IPS DF 19.7 (cell line): ENCODE measurements at places on chromosomes 7 and 10.
A peak's percentile ranks its signal among the peaks of the same experiment; 100 is the strongest.

GRCh38 chr10:64760371-64760770 lies 1239.2 kb downstream of the REEP3 start:
- no peak for DNase-seq

DNA sequence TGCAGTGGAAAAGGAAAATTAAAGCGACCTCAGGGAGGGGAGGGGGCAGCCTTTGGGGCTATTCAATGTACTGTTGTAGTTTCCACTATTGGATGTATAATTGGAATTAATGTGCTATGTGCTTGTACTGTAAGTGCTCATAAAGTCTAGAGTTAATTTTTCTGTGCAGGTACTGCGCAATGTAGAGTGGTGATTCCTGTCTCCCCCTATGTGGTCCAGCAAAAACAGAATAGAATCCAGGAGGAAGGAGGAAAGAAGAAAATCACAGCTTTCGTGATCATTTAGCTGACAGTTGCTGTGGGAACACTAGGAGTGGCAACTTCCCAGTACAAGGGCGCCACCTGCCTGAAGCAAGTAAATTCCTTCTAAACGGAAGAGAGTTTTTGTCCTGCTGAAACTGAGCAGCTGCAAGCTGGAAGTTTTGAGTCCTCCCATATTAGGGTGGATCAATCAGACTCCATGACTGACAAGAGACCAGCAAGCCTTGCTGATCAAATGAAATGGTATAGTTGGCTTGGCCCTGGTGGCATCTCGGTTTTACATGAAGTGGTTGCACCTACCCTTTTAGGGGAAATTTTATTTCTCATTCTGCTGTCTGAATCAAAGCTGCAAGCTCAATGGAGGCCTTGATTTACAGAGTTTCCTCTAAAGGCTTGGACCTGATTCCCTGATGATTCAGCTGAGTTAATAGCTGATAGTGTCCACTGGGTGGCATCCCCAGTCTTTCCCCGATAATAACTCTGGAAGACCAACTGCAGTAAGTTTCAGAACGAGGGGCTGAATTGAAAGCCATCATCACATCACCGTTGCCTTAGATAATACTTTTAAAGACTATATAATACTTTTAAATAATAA lies 299.8 kb downstream of the HGF start:
- DNase-seq: peak; percentile 67

GRCh38 chr10:8055420-8056349 lies 1.2 kb downstream of the GATA3 start:
- no peak for DNase-seq

DNA sequence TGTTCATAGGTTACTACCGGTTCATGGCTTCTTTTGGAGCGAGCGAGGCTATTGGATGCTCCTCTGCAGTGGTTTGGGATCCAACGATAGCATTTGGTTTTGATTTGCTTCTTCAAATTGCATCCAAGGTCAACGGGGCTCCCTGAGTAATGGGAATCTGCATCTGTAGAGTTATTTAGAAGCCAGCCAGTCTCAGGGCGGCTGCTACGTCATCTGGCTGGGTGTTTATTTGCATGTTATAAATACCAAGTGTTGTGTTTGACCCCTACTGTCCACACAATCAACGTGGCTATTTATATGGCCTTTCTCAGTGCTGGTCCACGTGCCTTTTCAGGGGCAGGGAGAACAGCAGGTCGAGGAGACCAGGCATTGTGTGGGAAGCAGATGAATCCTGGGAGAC lies 137.7 kb downstream of the PRPF18 start:
- no peak for DNase-seq

GRCh38 chr10:78706726-78707540 lies 361.8 kb upstream of the ZMIZ1 start:
- no peak for DNase-seq

- no peak for DNase-seq
These were observed 52.5 kb downstream of the GPR37 start for GRCh38 chr7:124713086-124713485.

GRCh38 chr7:120041798-120042197 lies 231.2 kb upstream of the KCND2 start:
- DNase-seq: no peak

DNA sequence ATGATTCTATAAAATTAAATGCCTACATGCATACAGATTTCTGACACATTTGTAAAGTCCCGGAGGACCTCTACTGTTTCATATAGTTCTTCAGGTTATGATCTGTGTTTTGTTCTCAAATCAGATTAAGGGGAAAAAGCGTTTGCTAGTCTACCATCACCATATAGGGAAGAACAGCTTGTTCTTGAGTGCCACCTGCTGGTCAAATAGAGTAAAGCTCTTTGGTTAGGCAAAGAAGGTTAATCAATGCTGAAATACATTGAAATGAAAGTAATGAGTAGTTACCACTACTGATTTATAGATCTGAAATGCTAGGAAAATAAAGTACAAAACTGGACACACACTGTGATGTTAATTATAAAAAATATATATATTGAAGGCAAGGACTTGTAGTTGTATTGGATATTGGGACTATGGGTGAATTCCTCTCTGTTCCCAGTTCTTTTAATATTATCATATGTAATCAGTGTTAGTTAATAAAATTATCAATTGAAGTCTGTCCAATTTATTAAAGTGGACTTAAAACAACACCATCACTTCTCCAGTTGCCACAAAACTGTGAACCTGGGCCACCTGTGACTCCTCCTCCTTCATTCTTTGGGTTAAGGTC lies 72.6 kb upstream of the PDLIM1 start:
- no peak for DNase-seq

DNA sequence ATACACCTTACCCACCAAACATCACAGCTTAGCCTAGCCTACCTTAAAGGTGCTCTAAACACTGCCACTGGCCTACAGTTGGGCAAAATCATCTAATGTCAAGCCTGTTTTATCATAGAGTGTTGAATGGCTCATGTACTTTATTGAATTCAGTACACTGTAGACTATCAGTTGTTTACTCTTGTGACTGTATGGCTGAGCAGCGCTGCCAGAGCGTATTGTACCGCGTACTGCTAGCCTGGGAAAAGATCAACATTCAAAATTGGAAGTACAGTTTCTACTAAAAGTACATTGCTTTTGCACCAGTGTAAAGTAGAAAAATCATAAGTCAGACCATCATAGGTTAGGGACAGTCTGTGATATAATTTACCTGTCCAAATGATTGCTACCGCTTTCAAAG lies 226.8 kb downstream of the PRPF18 start:
- DNase-seq: no peak

DNA sequence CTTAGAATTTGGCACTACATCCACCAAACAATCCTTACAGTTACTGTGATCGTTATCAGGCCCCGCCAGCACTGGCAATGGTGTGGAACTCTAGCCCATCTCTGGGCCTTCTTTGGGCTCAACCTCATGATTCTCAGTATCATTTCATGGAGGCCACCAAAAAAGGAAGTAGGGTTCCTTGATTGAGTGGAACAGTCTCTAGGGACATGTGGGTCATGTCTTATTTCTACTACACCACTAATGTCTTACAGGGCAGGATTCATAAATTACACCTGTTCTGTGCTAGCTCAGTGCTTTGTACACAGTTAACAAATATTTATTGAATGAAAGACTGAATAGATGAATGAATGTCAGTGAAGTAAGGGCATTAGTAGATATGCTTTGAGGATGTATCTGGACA lies 53.9 kb downstream of the AP3M1 start:
- no peak for DNase-seq

DNA sequence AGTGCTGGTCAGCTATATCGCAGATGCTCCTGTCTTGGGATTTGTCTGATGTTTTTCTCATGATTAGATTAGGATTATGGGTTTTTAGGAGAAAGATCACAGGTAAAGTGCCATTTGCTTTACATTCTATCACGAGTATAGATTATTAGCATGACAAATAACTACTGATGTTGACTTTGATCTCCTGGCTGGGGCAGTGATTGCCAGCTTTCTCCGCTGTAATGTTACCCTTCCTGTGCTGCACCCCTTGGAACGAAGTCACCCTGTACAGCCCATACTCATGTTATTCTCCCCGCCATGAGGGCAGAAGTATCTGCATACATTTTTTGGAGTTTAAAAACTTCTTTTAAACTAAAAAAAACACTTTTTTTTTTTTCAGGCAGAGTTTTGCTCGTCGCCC lies 10.8 kb upstream of the CLDN4 start:
- no peak for DNase-seq

DNA sequence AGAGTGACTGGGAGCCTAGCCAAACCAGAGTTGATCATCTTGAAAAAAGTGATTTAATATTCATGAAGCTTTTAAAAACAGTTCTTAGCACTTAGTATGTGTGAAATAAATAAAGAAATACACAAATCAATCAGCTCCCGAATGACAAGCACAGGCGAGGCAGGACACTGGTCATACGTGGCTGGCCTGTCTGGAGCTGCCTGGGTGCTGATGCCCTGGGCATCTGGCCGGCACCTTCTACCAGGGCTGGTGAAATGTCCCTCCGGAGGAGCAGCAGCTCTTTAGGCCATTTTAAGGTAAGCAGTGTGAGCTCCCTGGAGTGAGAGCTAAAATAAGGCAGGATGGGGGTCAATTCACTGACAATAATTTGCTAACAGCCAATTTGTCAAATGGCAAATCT lies 23.7 kb downstream of the IL15RA start:
- no peak for DNase-seq

GRCh38 chr10:58647376-58648112 lies 134.9 kb downstream of the BICC1 start:
- DNase-seq: no peak

DNA sequence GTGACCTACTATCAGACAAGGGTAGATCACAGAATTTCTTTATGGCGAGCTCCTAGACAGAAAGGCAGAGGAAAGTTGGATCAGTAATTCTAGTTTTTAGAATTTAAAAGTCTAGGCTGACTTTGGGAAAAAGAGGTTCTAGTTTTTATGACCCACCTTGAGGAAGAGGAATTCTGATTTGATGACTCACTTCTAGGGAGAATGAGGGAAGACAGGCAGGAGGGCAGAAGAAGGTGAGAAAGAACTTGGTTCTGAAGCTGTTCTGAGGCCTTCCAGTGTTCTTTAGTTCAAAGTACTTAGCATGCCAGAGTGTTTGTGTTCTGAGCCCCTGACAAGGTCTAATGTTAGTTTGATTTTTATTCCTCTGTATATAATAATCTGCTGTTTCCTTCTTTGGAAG lies 97.2 kb downstream of the PODXL start:
- no peak for DNase-seq

DNA sequence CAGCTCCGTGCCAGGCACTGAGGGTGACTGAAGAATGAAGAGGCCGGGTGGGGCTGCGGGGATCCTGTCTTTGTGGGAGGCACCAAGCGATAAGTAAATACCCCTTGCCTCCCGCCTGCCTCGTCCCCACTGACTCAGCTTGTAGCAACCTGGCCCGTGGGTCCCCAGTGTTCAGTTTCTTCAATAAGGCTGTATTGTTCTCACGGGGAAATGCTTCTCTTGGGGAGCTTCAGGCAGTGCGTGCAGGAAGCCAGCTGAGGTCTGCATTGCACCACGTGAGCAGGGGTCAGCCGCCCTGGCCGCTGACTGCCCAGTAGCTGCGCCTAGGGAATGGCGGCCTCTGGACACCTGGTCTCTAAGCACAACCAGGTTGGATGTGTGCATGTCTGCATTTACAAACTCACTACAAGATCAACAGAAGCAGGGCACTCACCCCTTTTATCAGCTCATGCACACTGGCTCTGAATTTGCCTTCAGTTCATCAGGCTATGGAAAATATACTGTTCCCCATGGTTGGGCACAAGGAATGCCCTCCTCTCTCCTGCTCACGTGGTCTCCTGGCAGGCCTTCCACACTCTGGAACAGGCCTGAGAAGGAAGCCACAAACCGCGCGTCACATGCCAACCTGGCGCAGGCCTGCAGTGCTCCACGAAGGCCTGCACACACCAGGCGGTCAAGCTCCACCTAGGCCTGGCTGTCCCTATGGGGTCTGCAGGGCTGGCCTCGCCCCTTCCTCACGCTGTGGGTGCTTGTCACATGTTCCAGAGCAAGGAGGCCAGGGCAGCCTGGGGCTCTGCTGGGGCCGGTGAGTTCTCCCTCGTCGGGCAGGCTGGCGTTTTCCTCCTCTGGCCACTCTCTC lies 135.7 kb upstream of the RNF32 start:
- DNase-seq: no peak

DNA sequence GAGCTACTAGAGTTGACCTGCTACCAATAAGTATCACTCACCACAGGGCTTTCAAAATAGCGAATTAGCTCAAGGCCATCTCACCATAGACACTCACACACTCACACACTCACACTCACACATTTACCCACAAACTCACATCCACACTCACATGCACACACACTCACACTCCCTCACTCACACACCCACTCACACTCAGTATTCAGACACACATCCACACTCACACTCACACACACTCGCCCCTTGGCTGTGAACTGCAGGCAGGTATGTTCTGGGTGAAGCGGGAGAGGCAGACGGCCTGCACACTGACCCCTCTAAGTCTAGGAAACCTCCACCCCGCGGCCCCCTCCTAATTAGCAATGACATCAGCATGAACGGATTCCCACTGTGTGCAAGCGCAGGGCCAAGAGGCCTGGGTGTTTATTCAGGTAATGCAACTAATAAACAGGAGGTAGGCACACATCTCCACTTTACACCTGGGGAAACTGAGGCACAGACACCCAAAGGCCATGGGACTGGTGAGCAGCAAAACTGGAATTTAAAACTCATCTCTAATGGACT lies 94.6 kb downstream of the ADARB2 start:
- DNase-seq: no peak

DNA sequence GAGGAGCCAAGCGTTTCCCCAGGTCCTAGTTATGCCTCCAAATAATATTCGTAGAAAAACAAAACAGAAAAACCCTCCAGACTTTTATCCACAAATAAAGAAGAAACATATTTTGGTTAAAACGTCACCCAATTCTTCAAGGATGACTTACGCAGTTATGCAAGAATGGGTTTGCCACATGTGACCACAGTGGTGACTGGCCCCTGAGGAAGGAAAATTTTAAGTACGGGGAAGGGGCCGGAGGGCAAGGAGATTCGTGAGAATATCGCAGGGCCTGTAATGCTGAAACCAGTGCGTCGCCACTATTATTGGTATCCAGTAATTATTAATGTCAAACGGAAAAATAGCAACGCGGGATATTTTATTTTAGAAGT lies 537 bp upstream of the MRPS24 start:
- DNase-seq: no peak

- DNase-seq: no peak
These were observed 2.8 kb downstream of the RBM17 start for GRCh38 chr10:6091630-6092029.

GRCh38 chr7:118175740-118176139 lies 8.2 kb upstream of the LSM8 start:
- DNase-seq: no peak

GRCh38 chr7:135098391-135098790 lies 49.5 kb upstream of the TMEM140 start:
- DNase-seq: no peak

DNA sequence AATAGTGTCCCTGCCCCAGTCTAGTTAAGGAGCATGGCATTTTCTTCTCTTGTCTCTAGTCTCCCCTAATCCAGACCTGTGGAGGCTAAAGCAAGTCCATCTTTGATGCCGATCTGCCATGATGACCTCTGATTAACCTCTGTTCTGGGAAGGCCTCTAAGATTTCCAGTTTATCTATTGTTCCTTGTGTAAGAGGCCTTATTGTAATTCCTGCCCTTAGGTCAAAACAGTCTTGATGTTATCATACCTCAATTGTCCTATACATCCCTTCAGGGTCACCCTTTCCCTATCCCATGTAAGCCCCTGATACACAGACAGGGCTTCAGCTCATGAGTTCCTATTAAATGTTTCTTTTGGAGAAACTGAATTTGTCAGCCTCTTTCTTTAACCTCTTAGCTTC lies 4.9 kb upstream of the ZMIZ2 start:
- DNase-seq: no peak
